ENCODE measurements at places on chromosomes 5 and 9.

DNA sequence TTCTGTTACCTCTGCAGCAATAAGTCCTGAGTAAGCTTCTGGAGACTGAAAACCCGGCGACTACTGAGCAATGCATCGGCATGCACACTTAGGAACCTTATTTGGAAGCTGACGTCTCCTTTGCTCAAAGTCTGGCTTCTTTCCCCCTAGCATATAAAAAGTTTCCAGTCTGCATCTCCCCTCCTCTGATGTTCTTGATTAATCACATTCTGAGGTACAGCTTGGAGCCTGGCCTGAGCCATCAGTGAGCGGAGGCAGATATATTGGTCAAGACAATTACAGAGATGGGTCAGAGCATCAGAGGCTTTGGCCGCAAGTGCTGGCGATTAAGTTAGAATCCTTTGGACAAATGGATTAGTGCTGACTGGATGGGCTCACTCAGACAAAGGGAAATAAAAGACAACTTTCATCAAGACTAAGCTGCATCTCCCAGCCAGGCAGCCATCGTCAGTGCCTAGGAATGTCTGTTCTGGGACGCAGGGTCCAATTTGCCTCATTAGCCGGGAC is 140.7 kb downstream of the MTX3 start:
- H3K36me3 ChIP-seq = no peaks in the 10 kb centered on the region
- H3K27me3 ChIP-seq = peaks cover 12% of the 10 kb centered on the region
- DNase-seq = no peak
- peaks cover 23% of the 10 kb centered on the region for H3K4me1 ChIP-seq
- no peak overlapping the region for H3K27ac ChIP-seq
- H3K4me3 ChIP-seq = no peak overlapping the region

GRCh38 chr5:107474716-107475489 is 195.8 kb downstream of the EFNA5 start:
- H3K27me3 ChIP-seq = peaks cover 5% of the 10 kb centered on the region
- no peaks in the 10 kb centered on the region for H3K36me3 ChIP-seq
- H3K27ac ChIP-seq = no peak overlapping the region
- no peak overlapping the region for H3K4me3 ChIP-seq
- H3K4me1 ChIP-seq = peaks cover 3% of the 10 kb centered on the region

DNA sequence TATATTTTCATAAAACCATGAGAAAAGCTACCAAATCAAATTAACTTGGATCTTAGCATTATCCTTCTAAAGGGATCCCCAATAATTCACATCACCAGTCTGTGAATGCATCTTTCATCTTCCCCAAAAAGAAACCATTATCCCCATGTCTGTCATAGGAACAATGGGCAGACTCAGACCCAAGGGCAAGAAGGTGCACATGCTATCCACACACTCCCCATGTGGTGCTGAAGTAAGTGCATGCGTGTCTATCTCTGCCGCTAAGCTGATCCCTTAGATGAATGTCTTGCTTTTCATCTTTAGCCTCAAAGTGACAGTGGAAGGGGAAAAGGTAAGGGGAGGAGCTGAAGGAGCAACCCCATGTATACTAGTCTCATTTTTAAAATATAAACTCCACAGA is 10.2 kb downstream of the SPOCK1 start:
- H3K4me1 ChIP-seq = no peaks in the 10 kb centered on the region
- no peak for DNase-seq
- no peak overlapping the region for H3K4me3 ChIP-seq
- H3K36me3 ChIP-seq = no peaks in the 10 kb centered on the region
- H3K27me3 ChIP-seq = no peaks in the 10 kb centered on the region

- H3K36me3 ChIP-seq = peaks cover 5% of the 10 kb centered on the region
- peaks cover 20% of the 10 kb centered on the region for H3K4me1 ChIP-seq
- no peak overlapping the region for H3K27ac ChIP-seq
- peaks cover 2% of the 10 kb centered on the region for H3K27me3 ChIP-seq
- no peak for DNase-seq
Observed at GRCh38 chr9:21552244-21553170, 70.4 kb upstream of the IFNE start.

GRCh38 chr9:81669866-81670265 is 19.5 kb downstream of the TLE1 start:
- H3K4me1 ChIP-seq = no peaks in the 10 kb centered on the region
- no peaks in the 10 kb centered on the region for H3K36me3 ChIP-seq
- H3K27me3 ChIP-seq = no peaks in the 10 kb centered on the region
- no peak overlapping the region for H3K27ac ChIP-seq
- DNase-seq = no peak

DNA sequence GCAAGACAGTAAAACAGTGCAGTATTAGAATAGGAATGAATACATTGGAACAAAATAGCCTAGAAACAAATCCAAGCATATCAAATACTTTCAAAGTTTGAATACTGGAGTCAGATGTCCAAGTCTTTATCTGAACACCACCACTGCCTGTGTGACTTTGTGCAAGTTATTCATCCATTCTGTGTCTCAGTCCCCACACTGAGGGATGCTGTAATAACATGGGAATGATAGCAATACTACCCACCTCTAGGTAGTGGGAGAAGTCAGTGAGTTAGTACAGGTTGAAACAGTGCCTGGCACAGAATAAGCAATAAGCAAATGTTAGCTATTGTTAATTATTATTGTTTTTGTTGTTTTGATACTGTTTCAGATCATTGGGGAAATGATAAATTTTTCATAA is 130.9 kb downstream of the SUSD1 start:
- no peak overlapping the region for H3K4me3 ChIP-seq
- peaks cover 22% of the 10 kb centered on the region for H3K4me1 ChIP-seq
- peaks cover 55% of the 10 kb centered on the region for H3K36me3 ChIP-seq
- no peaks in the 10 kb centered on the region for H3K27me3 ChIP-seq

DNA sequence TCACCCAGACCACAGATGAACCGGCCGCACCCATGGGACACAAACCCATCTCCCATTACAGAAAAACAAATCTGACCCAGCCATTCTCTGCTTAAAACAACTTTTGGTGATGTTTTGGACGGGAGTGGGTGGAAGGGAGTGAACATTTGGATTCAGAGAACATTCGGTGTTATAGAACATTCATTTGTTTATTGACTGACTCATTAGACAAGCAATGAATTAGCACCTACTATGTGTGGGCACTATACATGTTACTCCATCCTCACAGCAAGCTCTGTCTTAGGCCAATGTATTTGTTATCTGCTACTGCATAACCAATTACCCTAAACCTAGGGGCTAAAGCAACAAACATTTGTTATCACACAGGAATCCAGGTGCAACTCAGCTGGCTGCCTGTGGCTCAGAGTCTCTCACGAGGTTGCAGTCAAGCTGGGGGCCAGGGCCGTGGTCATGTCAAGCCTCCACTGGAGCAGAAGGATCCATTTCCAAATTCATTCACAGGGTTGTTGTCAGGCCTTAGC is 5.1 kb upstream of the ERGIC1 start:
- H3K27me3 ChIP-seq = no peaks in the 10 kb centered on the region
- H3K27ac ChIP-seq = no peak overlapping the region
- no peak overlapping the region for H3K4me3 ChIP-seq

DNA sequence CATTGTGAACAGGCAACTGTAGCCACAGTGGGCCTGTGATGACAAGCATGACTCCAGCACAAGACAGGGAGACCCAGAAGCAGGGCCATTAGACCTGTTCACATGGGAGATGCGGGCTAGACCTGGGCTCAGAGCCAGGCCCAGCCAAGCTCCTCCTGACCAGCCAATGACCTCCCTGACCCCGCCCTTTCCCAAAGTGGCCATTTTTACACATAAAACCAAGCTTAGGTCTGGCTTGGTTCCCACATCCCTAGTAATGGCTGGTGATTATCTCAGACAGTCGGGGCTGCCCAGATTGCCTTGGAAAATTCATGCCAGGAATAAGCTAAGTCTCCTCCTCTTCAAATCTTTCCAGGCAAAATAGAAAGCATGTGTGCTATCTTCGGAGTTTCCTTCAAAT is 94.1 kb downstream of the FRMD3 start:
- no peaks in the 10 kb centered on the region for H3K4me1 ChIP-seq
- H3K4me3 ChIP-seq = no peak overlapping the region
- no peak overlapping the region for H3K27ac ChIP-seq
- H3K27me3 ChIP-seq = no peaks in the 10 kb centered on the region

GRCh38 chr9:34884747-34885189 is 73.3 kb upstream of the PHF24 start:
- no peaks in the 10 kb centered on the region for H3K36me3 ChIP-seq
- H3K4me1 ChIP-seq = no peaks in the 10 kb centered on the region
- no peak overlapping the region for H3K27ac ChIP-seq
- peaks cover 10% of the 10 kb centered on the region for H3K27me3 ChIP-seq

- H3K27ac ChIP-seq = no peak overlapping the region
- DNase-seq = no peak
- no peaks in the 10 kb centered on the region for H3K36me3 ChIP-seq
Observed at GRCh38 chr9:37986771-37987258, 82.2 kb downstream of the SHB start.

- H3K27me3 ChIP-seq = no peaks in the 10 kb centered on the region
- no peak overlapping the region for H3K4me3 ChIP-seq
- H3K36me3 ChIP-seq = no peaks in the 10 kb centered on the region
- no peak for DNase-seq
- H3K27ac ChIP-seq = no peak overlapping the region
Observed at GRCh38 chr9:129162497-129163197, 15.4 kb downstream of the IER5L start.

- H3K4me3 ChIP-seq = no peak overlapping the region
- H3K4me1 ChIP-seq = peaks cover 2% of the 10 kb centered on the region
- H3K27ac ChIP-seq = no peak overlapping the region
- H3K36me3 ChIP-seq = no peaks in the 10 kb centered on the region
- no peak for DNase-seq
Observed at GRCh38 chr5:133142782-133143181, 91.0 kb downstream of the HSPA4 start.
